ENCODE measurements at places on chromosomes 1 and 21.
A peak's percentile ranks its signal among the peaks of the same experiment; 100 is the strongest.

DNA sequence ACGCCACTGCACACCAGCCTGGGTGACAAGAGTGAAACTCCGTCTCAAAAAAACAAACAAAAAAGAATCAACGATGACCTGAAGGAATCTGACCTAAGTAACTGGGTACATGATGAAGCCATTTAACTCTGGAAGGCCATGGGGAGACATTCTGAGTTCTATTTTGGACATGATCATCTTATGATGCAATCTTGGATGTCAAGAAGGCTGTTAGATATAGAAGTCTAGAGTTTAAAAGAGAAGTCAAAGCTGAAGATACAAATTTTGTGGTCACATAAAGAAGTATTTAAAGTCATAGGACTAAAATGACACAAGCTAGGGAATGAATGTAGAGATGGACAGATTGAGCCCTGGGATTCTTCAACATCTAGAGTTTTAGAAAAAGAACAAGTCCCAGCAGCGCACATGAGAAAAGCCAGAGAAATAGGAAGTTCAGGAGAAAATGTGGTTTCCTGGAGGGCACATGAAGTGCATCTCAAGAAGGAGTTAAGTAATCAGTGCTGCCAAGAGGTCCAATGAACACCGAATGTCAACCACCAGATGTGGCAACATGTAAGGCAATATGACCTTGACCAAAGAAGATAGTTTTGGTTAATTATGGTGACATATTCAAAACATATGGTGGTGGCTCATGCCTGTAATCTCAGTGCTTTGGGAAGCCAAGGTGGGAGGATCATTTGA lies 26.8 kb downstream of the ELK4 start:
- DNase-seq = no peak

- DNase-seq = no peak
These were observed 33.6 kb downstream of the MAN1C1 start for GRCh38 chr1:25650289-25650576.

DNA sequence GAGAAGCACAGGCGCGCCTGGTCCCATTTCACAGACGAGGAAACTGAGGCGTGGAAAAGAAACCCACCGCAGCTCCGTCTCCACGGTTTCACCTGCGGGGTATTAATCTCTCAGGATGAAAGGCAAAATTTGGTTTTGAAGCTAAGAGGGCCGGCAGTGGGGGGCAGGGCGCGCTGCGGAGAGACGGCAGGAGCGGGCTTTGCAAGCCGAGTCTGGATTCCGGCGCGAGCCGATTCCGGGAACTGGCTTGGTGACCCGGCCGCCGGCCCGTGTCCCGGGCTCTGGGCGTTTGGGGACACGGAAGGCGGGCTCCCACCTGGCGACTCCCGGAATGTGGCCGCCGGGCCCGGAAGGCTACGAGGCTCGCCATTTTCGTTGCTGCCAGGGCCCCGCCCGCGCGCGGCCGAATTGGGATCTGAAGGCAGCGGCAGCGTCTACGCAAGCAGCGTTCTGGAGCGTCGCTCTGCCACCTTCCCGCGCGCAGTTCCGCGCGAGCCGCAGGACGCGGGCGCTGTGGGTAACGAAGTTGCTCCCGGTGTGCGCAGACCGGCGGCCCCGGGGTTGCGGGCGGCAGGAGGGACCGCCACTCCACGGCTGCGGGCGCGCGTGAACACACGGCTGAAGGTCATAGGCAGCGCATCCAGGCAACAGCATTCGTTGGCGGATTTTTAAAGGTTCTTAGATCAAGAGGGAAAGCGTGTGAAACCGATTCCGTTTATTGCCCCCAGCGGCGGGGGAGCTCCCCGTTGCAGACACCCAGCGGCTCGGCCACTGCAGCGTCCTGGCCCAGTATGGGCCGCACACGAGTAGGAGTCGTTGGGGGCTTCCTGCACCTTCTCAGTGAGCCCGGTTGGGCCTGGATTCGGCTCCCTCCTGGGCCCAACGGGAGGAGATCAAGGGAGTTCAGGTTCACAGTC lies 5.4 kb upstream of the PRDM16 start:
- no peak for DNase-seq

DNA sequence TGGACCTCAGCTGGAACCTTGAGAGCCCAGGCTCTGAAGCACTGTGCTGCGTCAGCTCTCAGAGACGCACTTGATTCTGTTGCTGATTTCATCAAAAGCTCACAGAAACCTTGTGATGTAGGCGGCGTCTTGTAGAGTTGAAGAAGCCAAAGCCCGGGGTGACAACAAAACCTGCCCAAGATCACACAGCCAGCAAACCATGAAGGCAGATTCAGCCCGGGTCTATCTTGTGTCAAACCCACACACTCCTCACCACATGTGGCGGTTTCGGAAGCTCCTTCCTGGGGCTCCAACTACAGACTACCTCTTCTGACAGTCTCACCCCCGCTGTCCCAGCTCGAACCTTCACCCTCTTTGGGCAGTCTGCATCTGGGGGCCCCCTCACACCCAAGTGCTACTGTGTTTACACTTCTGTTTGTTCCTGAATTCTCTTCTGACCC lies 50.4 kb downstream of the TENT5C start:
- DNase-seq = peak; percentile 61

- no peak for DNase-seq
These were observed 70.5 kb downstream of the TTLL7 start for GRCh38 chr1:83928396-83928795.

GRCh38 chr1:160865337-160865736 lies 2.6 kb upstream of the CD244 start:
- no peak for DNase-seq

DNA sequence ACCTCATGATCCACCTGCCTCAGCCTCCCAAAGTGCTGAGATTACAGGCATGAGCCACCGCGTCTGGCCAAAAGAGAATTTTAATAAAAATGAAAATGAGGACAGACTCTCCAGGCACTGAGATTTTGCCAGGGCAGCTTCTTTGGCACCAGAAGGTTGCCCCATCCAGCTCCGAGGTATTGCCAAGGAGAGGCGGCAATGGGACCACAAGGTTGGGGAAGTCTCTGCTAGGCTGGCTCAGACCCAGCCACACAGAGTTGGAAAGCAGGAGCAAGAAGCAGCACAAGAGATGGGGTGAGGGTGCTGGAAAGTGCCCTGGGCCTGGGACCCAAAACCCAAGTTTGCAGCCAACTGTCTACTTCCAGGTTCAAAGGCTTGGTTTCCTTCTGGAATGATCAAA lies 200.9 kb downstream of the HHIPL2 start:
- no peak for DNase-seq

GRCh38 chr1:19700079-19700777 lies 35.6 kb downstream of the HTR6 start:
- DNase-seq = no peak

DNA sequence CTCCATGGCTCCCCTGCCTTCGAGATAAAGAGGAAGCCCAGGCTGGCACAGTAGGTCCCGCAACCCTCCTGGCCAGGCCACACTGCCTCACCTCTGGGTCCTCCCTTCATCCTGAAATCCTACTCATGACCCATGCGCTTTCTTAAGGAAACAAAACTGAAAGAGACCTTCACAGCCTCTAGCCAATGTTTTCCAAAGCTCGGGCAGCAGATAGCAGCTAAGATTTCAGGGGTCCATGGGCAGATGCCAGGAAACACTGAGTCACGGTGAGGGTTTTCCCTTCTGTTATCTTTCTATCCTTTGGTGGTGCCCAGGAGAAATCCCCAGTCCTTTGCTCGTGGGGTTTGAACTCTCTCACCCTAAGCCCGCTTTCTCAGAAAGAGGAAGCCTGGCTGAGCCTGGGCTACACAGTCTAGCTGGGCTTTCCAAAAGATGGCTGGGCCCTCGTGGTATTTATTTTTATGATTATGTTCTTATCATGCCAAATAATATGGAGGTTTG lies 26.6 kb downstream of the TTC39A start:
- DNase-seq = no peak

DNA sequence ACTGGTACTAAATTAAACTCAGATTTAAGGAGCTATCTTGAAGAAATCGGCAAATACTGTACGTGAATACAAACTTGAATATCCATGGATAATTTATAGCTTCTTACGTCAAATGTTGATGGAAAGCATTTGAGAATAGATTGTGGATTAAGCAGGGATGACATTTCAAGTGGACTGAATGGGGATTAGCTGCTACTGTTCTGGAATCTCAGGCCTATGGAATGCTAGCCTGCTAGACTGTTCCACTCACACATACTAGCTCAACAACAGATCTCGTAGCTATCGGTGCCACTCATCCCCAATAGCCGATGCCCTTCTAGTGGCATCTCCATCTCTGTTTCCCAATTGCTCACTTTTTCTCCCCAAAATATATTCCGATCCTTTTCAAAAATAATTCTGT lies 62.0 kb upstream of the USP25 start:
- DNase-seq = no peak

- DNase-seq = no peak
These were observed 19.4 kb downstream of the PANK4 start for GRCh38 chr1:2506901-2507565.

DNA sequence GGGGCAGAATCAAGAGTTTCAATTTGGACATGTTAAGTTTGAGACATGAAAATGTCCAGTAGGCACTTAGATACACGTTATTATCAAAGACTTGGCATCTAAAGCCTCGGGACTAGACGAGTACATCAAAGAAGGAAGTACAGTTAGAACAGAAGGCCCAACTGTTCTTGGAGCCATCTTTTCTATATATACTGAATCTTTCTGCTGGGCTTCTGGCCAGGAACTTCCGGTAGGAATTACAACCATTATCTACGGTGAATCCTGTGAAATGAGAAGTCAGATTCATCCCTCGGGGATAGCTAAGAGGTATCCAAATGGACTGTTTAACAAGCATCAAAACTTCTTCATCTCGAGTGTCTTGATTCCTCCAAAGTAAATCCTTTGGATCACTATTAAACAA lies 34.4 kb upstream of the NRDC start:
- no peak for DNase-seq

DNA sequence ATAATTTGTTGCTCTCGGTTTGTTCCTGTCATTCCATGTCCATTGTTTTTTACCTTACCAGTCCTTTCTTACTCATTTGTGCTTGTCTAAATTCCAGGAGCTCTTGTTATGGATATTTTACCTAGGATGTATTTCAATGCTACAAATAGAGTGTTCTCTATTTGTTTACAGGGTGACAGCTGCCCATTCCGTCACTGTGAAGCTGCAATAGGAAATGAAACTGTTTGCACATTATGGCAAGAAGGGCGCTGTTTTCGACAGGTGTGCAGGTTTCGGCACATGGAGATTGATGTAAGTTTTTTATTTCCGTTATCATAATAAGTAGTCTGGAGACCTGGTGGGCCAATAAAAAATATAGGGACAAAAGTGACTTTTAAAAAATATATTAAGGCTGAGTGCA lies 23.0 kb downstream of the ZBED6 start:
- DNase-seq = no peak

DNA sequence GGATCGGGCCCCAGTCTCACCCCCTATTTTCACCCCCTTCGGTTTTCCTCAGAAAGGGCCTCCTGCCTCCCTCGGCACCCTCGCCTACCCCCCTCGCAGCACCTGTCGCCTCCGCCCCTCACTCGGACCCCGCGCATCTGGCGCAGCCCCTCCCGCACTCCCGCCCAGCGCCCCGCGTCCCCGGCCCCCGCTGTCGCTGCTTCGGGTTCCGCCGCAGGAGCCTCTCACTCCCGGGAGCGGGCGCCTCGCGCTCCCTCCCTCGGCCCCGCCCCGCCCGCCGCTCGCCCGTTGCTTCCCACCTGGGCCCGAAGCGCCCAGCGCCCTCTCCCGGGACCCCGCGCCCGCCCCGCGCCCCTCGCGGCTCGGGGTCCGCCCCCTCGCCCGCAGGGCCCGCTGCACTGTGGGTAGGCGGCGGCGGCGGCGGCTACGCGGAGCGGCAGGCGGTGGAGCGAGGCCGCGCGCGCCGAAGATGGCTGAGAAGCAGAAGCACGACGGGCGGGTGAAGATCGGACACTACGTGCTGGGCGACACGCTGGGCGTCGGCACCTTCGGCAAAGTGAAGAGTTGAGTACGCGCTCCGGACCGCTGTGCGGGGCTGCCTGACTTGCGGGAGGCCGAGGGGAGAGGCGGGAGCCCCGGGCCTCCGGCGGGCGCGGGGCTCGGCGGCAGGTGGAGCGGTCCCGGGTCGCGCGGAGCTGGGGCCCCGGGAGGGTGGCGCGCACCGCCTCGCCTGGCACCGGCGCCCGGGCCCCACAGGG lies at the start of gene PRKAA2:
Gene PRKAA2, plus strand, starts transcription at position 396 of the 758 bp plus-strand sequence. Its CDS starts 74 bp downstream, at position 470.
- DNase-seq = no peak

GRCh38 chr1:110916669-110917306 lies 43.8 kb downstream of the CD53 start:
- DNase-seq = no peak

DNA sequence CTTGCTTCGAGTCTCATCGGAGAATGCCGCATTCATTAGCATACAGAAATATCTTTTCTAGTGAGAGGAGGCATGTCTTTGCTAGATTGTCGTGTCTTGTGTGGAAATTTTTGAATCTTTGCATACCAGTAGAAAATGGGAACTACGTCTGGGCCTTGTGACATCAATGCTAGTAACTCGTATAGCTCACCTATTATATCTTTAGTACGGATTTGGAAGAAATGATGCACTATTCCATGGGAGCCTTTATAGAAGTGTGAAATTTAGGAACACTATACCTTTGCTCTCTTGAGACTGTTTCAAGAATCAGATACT lies 835 bp downstream of the UHMK1 start:
- DNase-seq = no peak

DNA sequence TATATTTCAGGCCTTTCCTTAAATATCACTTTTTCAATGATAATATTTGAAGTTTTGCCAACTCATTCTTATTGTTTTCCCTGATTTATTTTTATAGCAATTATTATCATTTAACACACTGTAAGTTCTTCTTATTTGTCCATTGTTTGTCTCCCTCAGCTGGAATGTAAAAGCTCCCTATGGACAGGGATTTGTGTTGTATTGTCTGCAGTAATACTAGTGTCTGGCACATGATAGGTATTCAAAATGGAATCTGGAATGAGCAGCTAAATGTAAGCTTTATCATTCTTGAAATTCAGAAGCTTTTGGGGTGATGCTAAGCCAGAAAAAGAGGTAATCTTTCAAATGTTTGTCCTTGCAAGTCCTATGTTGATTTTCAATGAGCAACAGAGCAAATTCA lies 112.1 kb downstream of the NEGR1 start:
- no peak for DNase-seq

DNA sequence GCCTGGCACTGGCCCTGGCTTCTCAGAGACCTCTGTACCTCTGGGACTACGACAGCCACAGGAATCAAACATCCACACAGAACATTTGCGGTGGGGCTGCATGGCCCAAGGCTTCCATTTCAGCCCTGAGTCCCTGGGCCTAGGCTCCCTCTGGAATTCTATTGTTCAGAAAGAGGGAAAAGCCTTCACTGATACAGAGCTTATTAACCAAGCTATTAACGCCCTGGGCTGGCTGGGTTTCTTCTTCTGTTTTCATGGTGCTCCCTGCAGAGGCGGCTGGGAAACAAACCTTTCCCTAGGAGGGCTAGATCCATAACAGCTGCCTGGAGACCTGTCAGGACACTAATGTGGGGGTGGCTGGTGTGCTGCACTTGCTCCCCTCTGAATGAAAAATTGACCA lies 88.2 kb downstream of the KAZN start:
- DNase-seq = no peak

DNA sequence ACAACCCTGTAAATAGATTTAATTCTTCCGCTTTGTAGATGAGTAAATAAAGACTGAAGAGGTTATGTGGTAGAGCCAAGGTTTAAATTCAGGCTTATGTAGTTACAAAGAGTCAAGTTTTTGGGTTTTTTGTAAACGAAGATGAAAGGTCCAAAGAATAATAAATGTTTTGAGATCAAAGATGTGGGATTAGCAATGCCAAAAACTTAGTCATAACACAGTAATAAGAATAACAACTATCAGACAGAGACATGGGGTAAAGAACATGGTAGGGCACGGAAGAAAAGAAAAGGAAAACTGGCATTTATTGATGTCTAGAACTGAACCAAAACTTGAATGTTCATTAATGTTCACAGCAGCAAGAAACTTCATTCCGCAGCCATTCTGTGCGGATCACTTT lies 42.9 kb downstream of the EXTL2 start:
- DNase-seq = no peak
